ENCODE measurements at places on chromosomes 1 and 21.

DNA sequence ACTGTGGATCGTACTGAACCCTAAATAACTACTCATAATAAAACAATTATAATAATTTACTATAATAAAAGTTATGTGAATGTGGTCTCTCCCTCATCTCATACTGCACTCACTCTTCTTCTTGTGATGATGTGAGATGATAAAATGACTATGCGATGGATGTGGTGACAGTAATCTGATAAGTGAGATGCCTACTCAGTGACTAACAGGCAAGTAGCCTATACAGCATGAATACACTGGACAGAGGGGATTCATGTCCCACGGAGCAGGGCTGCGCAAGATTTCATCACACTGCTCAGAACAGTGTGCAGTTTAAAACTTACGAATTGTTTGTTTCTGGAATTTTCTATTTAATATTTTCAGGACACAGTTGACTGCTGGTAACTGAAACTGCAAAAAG lies 304.0 kb downstream of the DUSP10 start:
- no peak for DNase-seq

DNA sequence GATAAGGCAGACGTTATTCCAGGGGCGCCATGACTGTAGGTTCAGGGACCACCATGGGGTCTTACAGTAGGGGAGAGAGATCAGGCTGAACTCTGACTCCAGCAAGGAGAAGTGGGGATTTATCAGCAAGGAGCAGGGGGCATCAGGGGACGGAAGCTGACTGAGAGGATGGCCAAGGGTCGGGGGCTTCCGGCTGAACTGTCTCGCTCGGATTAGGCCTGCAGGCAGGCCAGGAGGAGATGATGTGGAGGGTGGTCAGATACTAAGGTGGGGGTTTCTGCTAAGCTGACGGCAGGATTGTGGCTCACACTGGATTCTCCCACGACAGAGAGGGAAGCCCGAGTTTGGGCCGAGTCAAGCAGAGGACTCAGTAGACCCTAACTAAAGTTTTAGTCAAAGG lies 186.9 kb upstream of the VAMP3 start:
- no peak for DNase-seq

GRCh38 chr1:2800664-2801045 lies 838 bp downstream of the TTC34 start:
- no peak for DNase-seq

- no peak for DNase-seq
These were observed 102.2 kb downstream of the RGL1 start for GRCh38 chr1:183907070-183907469.

GRCh38 chr1:98467122-98467521 lies 194.4 kb upstream of the SNX7 start:
- DNase-seq = no peak

GRCh38 chr1:112982328-112982727 lies 26.3 kb upstream of the SLC16A1 start:
- no peak for DNase-seq

- DNase-seq = no peak
These were observed 1.9 kb downstream of the ITPKB start for GRCh38 chr1:226736908-226737818.

GRCh38 chr1:13965770-13966398 lies 265.9 kb downstream of the PRDM2 start:
- DNase-seq = no peak

Data from activated naive CD4-positive, alpha-beta T cell (primary cell).